ENCODE measurements at places on chromosomes 4 and X. TPM values are rescaled to one million over a fixed set of nuclear protein-coding genes. Genes with fewer than 3 reads are reported as not detected.

MAGEB3 gene
- not detected for total RNA-seq

DNA sequence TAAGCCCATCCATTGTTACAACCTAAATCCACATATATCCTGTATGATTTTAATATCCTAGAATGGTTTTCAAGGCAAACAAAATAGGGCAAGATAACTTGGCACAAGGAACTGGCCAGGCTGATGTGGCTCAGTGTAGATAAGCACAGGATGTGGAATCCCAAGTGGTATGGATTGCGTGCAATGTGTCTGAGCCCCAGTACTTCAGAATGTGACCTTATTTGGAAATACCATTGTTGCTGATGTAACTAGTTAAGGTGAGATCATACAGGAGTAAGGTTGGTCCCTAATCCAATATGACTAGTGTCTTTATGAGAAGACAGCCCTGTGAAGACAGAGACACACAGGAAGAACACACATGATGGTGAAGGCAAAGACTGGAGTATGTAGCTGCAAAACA is 72.4 kb downstream of the IL21 start:
- DNase-seq = no peak

GRCh38 chr4:153679486-153679885 is 4.6 kb upstream of the TLR2 start:
- no peak for DNase-seq

GRCh38 chr4:81135501-81135900 is 79.5 kb downstream of the PRKG2 start:
- DNase-seq = no peak

DNA sequence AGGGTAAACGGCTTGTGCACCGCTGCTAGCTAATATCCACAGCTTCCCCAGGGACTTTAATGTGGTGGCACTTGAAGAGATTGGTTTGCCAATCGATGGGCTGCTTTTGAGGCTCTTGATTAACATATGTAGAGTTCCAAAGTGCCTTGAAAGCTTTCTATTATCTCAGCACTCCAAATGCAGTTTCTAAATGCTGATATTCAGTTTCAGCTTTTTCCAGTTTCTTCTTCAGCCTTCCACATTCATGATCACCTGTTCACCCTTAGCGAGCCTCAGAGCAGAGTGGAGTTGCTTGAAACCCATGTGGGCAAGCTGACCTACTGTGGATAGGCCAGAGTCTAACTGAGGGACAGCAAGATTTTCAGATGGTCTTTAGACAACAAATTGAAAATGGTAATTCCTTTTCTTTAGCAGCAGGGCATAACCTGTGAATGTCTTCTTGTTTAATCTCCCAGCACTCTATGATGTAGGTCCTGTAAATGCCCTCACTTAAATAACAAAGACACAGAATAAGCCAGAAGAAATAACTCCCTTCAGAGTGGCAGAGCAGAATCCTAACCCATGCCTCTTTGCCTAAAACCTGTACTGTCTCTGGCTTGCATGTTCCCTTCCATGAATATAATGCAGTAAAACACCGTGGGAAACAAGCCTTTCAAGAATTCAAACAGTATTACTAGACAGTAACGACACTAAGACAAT is 99.8 kb downstream of the TSPAN5 start:
- no peak for DNase-seq

Measured in vagina (tissue), 2 donors.